ENCODE measurements at places on chromosomes 5 and 9.

DNA sequence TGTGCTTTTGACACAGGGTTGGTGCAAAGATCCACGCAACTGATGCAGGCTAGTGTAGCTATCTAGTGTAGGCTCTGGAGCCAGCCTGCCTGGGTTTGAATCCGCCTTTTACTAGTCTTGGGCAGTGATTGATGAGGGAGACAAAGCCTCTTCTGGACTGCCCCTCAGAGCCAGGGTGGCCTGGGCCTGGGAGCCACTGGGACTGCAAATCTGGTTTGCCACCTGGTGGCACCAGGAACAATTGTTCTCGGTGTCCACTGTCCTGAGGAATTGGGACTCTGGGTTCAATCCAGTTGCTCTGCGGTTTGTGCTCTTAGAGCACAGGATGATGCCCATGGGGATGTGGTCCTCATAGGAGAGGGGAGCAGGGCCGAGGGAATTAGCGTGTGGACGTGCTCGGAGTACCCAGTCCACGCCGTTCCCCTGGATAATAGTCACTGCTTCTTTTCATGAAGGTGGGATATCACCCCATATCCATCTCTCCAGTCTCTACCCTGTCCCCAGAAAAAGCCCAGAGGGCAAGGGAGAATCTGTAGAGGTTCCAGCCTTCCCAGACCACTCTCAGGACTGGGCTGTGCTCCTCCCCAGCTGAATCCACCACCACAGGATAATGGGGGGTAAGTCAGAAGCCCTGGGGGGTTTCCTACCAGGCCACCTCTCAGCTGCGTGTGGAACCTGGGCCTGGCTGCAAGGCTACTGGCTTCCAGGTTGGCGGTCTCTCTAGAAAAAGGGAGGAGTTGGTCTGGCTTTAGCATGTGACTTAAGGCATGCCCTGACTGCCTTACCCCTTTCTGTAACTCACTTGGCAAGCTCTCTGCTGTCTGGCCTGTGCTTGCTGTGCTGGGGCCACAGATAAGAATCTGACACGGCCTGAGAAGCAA is 1.9 kb downstream of the B4GALT7 start:
- DNase-seq: peak; percentile 30

- DNase-seq: no peak
Measured at GRCh38 chr5:178058321-178059012, 54.9 kb upstream of the N4BP3 start.

DNA sequence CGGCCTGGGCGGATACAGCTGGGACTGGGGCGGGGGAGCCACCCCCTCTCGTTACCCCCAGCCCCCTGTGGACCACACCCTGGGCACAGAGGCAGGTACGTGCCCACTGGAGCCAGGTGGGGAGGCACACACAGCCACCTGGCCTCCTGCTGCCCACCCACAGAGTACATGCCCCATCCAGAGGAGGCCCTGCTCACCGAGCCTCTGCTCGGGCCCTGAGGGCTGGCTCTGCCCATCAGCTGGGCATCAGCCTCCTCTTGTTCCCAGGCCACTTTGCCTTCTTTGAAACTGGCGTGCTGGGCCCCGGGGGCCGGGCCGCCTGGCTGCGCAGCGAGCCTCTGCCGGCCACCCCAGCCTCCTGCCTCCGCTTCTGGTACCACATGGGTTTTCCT is 6.3 kb downstream of the MAMDC4 start:
- DNase-seq: no peak

GRCh38 chr5:170056561-170057267 is 49.0 kb upstream of the FOXI1 start:
- DNase-seq: no peak

DNA sequence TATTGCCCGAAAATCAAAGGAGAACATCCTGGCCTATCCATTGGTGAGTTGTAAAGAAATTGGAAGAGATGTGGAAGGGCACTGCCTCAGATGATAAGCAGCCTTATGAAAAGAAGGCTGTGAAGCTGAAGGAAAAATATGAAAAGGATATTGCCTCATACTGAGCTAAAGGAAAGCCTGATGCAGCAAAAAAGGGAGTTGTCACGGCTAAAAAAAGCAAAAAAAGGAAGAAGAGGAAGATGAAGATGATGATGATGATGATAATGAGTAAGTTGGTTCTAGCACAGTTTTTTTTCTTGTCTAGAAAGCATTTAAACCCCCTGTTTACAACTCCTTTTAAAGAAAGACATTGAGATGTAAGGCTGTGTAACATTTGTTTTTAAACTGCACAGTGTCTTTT is 59.8 kb upstream of the ZBED3 start:
- no peak for DNase-seq

DNA sequence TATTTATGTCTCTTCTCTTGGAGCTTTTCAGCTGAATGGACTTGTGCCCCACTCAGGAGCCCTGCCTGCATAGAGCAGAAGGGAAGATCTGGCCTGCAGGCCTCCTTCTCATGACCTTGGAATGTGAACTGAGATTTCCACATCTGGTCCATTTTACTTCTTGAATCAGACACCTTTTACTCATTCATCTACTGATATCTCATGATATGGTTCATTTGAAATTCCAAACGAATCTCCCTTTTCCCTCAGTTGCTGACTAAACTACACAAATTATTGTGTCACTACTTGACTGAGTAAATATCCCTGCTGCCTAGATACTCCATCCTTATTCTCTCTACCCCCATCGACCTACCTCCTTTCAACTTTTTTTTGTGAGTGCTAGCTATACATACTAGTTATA is 138.7 kb downstream of the PLCXD3 start:
- DNase-seq: no peak

DNA sequence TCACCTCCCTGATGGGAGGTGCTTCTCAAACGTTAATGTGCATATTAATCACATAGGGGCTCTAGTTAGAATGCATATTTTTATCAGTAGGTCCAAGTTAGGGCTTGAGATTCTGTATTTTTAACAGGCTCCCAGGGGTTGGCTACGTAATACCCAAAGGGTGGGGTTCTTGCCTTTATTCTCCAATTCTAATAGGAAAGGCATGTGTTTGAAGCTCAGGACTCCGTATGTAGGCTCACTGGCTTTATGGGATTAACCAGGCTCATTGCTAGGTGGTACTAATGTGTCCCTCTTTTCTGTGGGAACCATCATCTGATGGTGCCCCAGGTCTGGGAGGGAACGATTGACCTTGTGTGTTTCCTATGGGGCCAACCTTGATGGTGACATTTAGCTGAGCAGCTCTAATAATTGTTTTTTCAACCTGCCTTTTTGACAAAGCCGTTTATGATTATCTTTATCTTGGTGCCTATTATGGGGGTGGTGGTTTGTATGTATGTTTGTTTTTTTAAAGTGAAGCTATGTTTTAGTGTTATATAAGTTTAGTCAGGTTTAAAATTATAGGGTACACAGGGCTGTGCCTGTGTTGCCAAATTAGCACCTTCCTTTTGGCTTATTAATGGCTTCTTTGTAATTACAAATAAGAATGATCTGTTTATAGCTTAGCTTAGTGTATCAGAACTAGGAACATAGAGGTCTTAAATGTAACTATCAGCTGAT is 20.8 kb downstream of the TJP2 start:
- no peak for DNase-seq

DNA sequence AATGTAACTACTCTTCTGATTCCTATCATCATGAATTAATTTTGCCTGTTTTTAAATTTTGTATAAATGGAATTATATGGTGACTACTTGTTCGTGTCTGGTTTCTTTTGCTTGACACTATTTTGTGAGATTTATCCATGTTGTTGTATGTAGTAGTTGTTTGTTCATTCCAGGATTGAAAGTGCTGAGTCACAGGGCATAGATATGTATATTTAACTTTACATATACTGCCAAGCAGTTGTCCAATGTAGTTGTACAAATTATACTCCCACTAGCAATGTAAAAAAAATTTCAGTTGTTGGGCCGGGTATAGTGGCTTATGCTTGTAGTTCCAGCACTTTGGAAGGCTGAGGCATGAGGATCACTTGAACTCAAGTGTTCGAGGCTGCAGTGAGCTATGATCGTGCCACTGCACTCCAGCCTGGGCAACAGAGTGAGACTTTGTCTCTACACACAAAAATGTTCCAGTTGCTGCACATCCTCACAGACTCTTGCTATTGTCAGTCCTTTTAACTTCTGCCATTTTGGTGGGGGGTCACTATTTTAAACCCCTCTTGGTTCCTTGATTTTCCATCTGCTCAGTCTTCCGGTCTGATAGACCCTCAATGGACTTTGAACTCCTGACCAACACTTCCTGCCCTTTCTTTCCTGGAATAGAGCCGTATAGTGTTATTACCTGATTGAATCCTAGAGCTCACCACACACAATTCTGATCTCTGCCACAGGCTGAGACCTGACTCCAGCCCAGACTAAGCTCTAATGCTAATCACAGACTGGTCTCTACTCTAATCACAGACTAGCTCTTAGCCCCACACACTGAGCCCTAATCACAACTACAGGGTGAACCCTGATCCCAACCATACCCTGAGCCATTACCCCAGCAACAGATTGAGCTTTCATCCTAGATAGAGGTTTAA is 69.3 kb upstream of the MELK start:
- DNase-seq: peak; percentile 84

GRCh38 chr9:87657893-87658292 is 68.0 kb upstream of the CTSL start:
- no peak for DNase-seq

DNA sequence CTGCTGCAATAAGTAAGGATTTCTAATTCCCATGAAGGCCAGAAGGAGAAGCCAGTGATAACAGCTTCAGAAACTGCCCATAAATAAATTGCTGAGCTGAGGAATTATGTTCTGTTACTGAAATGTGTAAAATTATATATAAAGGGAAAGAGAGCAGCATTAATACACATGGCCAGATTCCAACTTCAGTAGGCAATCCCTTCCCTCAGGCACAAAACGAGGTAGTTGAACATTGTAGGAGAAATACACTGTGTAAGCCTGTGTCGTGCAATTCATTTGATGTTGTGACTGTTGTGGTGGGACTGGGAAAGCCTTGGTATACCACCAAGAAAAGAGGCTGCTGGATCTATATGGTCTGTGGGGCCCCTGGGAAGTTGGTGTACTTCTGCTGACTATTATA is 192.9 kb downstream of the WDR70 start:
- no peak for DNase-seq

- peak; percentile 39 for DNase-seq
Measured at GRCh38 chr5:64165500-64166200, at the start of gene RNF180. Gene RNF180, plus strand, starts transcription at chr5:64165843. Its CDS starts 34,965 bp downstream, at chr5:64200808.

DNA sequence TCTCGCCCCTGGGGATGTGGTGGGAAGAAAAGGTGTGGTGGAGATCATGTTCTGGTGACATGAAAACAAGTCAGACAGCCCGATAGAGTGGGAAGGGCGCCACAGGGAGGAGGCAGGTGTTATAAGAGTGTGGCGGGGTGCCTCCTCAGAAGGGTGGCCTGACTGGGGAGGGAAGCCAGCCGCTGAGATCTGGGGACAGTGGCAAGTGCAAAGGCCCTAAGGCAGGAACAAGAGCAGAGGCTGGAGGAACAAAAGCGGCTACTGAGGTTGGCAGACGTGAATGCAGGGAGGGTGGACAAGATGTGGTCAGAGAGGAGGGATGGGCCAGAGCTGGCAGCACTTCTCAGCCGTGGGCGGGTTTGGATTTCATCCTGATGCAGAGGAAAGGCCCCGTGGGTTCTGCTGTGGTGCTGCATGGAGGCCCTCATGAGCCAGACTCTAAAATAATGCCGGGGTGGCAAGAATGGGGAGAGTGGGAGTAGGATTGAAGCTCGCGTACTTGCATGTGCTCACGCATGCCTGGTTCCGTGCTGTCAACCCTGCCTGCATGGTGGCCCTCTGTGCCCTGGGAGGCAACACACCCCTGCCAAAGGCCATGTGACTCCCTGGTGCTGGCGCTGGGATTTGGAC is 89.2 kb downstream of the MVB12B start:
- no peak for DNase-seq

DNA sequence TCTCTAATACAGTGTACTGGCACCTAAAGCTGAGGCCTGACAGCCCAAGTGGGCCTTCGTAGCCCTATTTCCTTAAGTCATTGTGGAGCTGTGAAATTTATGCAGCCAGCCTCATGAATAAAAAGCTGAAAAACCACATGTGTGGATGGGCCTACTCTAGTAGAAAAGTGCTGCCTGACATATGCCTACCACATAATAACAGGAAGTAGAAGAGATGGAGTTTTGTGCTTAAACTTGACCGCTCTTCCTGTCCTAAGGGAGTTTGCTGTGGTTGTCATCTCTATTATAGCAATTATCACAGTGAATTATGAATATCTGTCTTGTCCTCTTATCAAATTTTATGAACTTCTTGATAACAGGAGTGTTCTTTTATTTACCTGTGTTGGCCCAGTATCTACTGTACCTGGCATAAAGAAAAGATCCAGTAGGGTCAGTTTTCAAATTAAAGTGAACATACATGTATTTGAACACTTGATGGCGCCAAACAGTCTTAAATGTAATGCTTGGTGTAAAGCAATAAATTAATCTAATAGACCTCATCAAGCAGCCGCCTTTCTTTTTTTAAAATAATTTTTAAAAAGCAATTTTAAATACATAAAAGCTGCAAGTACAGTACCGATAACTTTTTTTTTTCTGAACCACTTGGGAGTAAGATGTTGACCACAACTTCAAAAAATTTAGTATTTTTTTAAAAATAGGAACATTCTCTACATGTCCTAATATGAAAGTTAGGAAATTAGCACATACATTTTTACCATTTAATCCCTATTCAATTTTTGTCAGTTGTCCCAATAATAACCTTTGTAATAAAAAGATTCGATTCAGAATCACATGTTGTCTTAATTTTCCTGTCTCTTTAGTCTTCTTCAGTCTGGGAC is 51.0 kb downstream of the FKTN start:
- no peak for DNase-seq

GRCh38 chr5:181186986-181187499 is 18.0 kb downstream of the TRIM7 start:
- no peak for DNase-seq

- peak; percentile 12 for DNase-seq
Measured at GRCh38 chr5:166595274-166595951, 1696.0 kb upstream of the WWC1 start.

DNA sequence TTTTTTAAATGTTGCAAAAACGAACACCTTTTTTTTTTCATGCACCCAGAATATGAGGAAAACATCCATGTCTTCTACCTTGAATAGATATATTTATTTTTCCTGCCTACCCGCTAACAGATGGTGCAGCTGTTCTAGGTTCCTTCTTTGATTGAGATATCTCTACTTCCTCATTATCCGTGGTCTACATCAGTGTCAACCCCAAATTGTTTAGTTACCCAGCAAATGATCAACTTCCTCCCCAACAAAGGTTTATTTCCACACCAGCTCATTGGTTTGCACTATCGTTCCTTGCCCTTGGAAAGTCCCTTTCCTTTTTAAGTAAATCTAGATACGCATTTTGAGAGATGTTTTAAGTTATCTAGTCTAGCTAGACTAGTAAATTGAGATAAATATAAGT is 166.4 kb downstream of the PRR16 start:
- no peak for DNase-seq

GRCh38 chr9:118883411-118883810 is 485.8 kb downstream of the BRINP1 start:
- no peak for DNase-seq

GRCh38 chr5:154528005-154528594 is 50.1 kb upstream of the HAND1 start:
- no peak for DNase-seq

DNA sequence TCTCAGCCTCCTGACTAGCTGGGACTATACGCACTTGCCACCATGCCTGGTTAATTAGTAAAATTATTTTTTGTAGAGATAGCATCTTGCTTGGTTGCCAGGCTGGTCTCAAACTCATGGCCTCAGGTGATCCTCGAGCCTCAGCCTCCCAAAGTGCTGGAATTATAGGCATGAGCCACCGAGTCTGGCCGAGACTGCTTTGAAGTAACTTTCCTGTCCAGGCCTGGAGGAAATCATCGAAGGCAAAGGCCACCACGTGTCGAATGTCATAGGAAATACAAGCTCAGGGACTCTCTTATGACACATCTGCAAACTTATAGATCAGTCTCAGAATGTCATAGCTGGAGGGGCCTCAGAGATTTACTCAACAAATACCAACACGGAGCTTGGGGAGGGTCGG is 25.1 kb downstream of the RAPGEF1 start:
- DNase-seq: no peak
